Mucosa of descending colon (tissue), 3 donors: ENCODE measurements at places on chromosomes 16 and 17. TPM values are rescaled to one million over a fixed set of nuclear protein-coding genes. Genes with fewer than 3 reads are reported as not detected.
A peak's percentile ranks its signal among the peaks of the same experiment; 100 is the strongest.

DNA sequence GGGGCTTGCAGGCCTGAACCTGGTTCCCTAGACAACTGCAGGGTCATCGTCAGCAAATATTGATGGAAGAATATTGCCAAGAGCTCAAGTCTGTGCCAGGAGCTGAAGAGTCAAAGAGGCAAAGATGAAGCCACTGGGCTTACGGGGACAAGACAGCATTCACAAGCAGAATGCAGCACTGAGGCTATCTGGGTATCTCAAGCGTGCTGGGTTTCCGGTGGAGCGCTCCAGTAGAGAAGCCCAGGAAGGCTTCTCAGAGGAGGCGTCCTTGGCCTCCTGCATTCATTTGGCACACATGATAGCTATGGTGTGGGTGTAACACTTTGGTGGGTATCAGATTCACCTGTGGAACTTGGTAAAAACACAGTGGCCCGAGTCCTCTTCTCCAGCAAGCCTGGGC lies 2.9 kb downstream of the FADS6 start:
- DNase-seq: no peak

DNA sequence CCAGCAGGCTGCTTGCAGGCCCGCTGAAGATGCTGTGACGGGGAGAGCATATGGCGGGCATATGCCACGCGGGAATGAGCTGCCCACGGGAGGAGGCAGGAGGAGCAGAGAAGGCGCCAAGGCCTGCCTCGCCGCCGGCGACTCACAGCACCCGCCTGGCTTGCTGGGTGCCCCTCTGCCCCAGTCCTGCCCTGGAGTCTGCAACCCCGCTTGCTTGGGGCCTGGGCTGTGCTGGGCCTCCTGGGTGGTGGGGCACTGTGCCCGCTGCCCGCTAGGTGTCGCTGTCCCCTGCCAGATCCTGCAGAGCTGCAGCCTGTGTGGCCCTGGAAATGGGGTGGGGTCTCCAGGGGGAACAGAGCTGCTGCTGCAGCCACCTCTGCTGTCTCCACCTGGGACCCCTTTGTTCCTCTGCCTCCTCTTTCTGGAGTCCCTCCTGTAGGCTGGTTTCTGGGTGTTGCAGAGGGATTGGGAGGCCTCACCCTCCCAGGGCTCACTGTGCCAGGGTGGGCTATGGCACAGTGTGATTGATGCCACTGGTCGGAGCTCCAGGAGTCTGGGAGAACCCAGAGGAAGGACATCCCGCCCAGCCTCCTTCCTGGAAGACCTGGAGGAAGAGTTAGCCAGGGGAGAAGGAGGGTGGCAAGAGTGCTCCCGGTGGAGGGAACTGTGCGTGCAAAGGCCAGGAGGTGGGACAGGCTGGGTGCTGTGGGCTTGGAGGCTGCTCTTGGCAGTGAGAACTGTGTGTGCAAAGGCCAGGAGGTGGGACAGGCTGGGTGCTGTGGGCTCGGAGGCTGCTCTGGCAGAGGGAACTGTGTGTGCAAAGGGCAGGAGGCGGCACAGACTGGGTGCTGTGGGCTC lies 141.0 kb upstream of the CIBAR2 start:
- peak; percentile 72 for DNase-seq

GRCh38 chr17:31593806-31594205 lies 202.3 kb downstream of the RAB11FIP4 start:
- DNase-seq: no peak

DNA sequence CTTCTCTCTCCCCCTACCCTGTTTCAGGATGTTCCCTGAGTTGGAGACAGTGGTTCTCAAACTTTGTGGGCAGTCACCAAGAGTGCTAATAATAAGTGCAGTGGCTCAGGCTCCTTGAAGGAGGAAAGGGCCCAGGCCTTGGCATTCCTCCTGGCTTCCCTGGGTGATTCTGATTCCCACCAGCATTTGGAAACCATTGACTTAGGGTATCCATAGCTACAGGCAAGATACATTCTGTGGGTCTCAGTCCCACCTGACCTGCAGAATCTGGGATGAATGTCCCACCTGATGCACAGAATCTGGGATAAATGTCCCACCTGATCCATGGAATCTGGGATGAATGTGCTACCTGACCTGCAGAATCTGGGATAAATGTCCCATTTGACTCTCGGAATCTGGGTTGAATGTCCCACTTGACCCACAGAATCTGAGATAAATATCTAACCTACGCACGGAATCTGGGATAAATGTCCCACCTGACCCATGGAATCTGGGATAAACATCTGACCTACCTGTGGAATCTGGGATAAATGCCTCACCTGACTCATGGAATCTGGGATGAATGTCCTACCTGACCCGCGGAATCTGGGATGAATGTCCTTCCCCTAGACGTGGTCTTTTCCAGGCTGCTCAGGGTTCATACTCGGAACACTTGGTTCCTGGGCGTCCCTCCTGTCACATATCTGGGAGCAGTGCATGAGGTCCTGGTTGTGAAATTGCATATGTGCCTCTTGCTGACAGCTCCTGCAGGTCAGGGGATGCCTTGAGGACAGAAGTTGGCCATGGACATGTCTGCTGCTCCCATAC lies 136.7 kb upstream of the HS3ST2 start:
- DNase-seq: no peak

DNA sequence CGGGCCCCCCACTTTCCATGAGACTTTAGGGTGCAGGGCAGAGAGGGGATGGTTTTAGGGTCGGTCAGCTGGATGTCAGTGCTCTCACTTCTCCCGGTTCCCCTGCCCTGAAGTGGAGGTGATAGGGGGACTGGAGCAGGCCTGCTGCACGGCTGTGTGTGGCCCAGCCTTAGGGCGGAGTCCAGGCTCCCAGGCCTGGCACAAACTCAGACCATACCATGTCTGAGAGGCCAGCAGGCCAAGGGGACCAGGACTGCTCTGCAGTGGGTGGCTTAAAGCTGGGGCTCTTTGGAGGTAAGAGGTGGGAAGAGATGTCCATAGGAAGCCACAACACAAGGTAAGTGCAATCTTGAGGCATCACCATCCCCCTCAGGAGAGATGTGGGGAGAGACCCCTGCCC lies 8.3 kb downstream of the TFAP4 start:
- DNase-seq: no peak

DNA sequence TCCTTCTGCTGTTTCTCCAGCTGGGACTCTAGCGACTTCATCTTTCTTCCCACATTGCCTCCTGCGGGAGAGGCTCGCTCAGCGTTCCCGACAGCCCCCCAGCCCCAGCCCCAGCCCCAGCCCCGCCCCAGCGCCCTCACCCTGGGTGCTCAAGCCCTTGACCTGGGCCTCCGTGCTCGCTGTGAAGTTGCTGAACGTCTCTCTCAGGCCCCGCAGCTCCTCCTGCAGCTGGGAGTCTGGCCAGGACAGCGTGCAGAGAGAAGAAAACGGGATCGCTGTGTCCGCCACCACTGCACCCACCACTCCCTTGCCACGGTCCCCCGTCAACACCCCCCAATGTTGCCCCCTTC lies 2.4 kb downstream of the ASGR1 start:
- DNase-seq: no peak

- DNase-seq: no peak
These were observed 324.7 kb downstream of the BCAS3 start for GRCh38 chr17:61002316-61002736.

- DNase-seq: no peak
These were observed 6.6 kb downstream of the RNF112 start for GRCh38 chr17:19417611-19418010.

- peak; percentile 6 for DNase-seq
These were observed 17.4 kb upstream of the ZNF469 start for GRCh38 chr16:88365244-88365865.

DNA sequence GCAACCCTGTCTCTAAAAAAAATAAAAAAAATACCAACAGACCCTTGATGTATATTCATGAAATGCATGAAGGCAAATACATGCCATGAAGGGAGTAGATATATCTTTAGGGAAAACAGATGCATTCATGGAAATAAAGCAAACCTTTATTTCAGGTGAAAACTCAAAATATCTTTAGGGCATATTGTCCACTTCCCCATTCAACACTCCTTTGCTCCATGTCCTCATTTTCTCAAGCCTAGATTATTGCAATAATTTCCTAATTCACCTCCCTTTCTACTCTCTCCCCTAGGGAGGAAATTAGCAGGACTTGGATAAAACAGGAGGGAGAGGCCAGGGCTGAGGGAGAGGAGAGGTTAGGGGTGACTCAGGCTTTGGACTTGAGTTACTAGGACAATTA lies 5.7 kb upstream of the VPS25 start:
- DNase-seq: no peak

DNA sequence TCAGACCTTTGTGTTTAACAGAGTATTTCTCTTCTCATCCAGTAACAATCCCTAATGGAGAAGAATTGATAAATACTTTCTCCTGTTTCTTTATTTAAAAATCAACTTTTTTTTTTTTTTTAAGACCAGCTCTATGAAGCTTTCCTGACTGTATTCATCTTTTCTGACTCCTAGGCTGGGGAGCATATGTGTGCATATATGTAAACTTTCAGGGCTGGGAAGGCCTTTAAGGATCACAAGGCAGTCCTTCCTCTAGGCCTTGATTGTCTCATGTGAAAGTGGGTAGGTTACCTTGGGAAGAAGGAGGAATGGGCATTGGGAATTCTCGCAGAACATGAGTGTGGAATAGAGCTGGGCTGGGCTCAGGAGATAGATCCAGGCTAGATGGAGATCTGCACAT lies 292.9 kb upstream of the SALL1 start:
- no peak for DNase-seq

GRCh38 chr17:81033535-81034167 lies 1.3 kb upstream of the BAIAP2 start:
- DNase-seq: peak; percentile 60

DNA sequence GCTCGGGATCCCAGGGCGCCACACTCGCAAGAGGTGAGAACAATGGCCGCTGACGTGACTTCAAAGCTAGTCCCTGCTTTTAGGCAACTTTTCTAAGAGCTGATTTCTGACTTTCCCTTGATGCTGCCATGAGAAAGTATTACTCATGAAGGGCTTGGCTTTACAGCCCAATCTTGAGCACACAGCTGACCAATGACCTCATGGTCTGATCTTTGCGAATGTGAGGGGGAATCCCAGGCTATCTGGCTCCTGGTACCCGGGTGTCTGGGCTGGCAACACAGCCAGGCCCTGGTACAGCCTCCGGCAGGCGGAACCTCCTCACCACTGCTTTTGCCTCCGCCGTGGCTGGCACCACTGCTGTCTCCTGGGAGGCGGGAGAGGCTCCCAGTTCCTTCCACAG lies 17.5 kb downstream of the NDUFAF8 start:
- DNase-seq: no peak

GRCh38 chr17:21100636-21101035 lies 26.1 kb upstream of the DHRS7B start:
- no peak for DNase-seq

DNA sequence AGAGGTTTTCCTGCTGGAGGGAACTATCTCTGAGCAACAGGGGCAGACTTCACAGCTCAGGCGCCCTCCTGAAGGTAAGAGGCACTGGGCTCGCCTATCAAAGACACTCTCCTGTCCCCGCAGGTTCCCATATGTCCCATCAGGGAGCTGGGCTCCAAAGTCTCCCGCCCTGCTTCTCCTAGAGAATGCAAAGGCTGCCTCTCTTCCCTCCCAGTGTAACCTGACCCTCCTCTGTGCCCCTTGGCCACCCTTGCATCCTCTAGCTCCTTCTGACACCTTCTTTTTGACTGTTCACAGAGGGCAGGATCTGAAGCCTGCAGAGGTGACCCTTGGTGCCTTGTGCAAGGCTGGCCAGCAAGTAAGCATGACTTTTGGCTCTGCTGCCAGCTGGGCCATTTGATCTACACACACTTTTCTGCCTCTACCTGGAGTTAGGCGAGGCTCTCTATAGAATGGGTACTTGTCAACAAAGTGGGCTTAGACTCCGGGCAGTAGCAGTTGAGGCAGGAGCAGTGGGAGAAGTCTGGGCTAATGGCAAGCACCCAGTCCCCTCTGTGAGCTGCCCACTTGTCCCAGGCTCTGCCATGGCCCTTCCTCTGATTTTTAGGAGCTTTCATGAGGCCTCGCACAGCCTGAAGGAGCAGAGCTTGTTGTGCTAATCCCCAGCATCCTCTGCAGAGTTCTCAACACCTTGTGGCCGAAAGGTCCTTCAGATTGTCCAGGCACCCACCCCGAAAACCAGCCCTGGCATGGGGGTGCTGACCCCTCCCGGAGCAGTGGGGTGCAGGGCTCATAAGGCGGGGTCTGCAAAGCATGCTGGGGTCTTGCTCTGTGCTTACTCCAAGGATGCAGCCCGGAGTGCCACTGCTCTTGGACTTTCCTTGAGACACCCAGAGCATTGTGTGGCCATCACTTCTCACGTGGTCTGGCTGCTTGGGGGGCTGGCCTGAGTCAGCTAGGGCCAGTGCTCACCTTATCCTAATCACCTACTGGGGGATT lies 122.9 kb downstream of the METRNL start:
- DNase-seq: peak; percentile 16

DNA sequence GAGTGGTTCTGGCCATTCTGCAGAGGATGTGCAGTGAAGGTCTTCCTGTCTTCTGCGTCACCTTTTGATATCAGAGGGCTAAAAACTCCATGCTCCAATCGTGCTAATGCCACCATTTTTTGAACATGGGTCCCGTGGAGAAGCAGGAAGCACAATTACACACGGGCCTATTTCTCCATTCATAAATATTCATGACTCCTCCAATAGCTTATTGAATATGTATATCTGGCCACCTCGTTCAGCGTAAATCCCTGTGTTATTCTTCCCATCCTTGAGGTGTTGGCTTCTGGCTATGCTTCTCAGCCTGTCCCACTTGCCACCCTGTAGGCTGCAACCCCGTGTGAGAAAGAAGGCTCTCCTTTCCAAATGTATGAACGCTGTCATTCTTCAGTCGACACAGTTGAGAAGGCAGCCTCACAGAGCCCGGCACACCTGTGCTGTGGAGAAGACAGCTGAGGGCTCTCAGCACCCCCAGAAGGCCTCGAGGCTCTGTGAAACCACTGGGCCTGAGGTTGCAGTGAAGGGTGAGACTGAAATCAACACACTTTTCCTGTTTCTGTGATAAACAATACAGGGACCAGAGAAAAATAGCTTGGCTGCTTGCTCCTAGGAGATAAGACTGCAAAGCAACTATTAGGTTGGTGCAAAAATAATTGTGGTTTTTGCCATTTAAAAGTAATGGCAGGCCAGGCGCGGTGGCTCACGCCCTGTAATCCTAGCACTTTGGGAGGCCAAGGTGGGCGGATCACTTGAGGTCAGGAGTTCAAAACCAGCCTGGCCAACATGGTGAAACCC lies 4.9 kb upstream of the ANKRD40CL start:
- DNase-seq: no peak

- DNase-seq: peak; percentile 11
These were observed 21.4 kb downstream of the AOC3 start for GRCh38 chr17:42872251-42872965.

The PLXDC1 gene
- 10.9 TPM for total RNA-seq

The CDC27 gene
- total RNA-seq: 67.5 TPM

The NPIPA8 gene
- total RNA-seq: not detected

The ORMDL3 gene
- total RNA-seq: 62.0 TPM

The SCNN1B gene
- total RNA-seq: 204 TPM

The MYH8 gene
- not detected for total RNA-seq

The SP6 gene
- total RNA-seq: 11.6 TPM

The WNT9B gene
- total RNA-seq: 0.22 TPM

The BAIAP3 gene
- 5.7 TPM for total RNA-seq

The ZSCAN10 gene
- total RNA-seq: not detected

The RND2 gene
- 0.09 TPM for total RNA-seq
